ENCODE measurements at places on chromosomes 13 and 19.

DNA sequence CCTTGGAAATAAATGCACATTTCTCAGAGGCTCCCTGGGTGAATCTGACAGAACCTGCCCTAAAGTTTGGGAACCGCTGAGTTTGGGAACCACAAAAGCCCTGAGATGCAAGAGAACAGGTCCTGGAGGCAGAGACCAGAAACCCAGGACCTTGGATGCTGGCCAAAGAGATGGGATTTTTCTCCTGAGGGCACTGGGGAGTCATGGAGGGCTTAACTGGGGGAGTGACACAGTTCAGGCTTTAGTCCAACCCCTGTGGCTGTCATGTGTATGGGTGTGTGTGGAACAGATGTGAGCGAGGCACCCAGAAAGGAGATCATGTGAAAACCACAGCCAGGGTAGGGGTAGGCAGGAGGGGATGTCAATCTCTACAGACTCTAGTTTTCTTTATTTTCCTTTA is 3.9 kb upstream of the NCCRP1 start:
- ATAC-seq: no peak

- no peak for ATAC-seq
Observed at GRCh38 chr19:53594811-53595509, 36.8 kb upstream of the DPRX start.

GRCh38 chr13:66765559-66765958 is 464.6 kb downstream of the PCDH9 start:
- no peak for ATAC-seq

GRCh38 chr13:106633321-106633720 is 65.4 kb upstream of the ARGLU1 start:
- ATAC-seq: no peak

GRCh38 chr13:71867131-71867814 is at the start of gene DACH1:
Gene DACH1, minus strand, starts transcription at chr13:71867204.
- no peak for ATAC-seq

DNA sequence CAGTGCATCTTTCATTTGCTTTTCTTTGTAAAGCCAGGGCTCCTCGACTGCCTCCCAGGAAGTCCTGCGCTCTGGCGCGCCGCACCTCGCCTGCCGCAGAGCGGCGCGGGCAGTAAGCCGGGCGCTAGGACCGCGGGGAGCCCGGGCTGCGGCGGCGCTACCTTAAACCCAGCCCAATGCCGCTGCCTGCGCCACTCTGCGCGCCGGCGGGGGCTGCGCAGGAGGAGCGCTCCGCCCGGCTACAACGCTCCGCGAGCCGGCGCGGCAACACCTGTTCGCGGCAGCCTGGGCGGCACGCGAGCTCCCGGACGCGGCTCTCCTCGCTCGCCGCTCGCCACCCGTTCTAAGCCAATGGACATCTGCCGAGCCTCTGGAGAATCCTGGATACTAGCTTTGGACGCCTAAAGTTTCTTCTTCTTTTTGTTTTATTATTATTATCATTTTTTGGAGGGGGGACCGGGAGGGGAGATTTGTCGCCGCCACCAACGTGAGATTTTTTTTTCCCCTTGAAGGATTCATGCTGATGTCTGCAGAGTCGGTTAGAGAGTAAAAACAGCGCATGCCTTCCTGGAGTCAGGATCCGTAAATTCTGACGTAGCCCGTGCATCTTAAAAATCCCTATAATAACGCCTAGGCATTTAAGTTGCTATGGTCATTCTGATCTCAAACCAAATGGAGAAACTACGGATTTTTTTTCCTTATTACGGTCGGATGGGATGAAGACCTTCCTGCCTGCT is at the start of gene FGF9:
TSS of gene FGF9 (plus strand) at position 191 of the 737 bp plus-strand sequence. CDS start 840 bp downstream, outside the sequence.
- ATAC-seq: peak; percentile 88

- ATAC-seq: no peak
Observed at GRCh38 chr13:46516599-46517338, 36.2 kb upstream of the LRCH1 start.

- no peak for ATAC-seq
Observed at GRCh38 chr13:76214001-76214400, 577.9 kb downstream of the LMO7 start.

GRCh38 chr13:90008707-90009149 is 1338.8 kb upstream of the MIR17HG start:
- no peak for ATAC-seq

DNA sequence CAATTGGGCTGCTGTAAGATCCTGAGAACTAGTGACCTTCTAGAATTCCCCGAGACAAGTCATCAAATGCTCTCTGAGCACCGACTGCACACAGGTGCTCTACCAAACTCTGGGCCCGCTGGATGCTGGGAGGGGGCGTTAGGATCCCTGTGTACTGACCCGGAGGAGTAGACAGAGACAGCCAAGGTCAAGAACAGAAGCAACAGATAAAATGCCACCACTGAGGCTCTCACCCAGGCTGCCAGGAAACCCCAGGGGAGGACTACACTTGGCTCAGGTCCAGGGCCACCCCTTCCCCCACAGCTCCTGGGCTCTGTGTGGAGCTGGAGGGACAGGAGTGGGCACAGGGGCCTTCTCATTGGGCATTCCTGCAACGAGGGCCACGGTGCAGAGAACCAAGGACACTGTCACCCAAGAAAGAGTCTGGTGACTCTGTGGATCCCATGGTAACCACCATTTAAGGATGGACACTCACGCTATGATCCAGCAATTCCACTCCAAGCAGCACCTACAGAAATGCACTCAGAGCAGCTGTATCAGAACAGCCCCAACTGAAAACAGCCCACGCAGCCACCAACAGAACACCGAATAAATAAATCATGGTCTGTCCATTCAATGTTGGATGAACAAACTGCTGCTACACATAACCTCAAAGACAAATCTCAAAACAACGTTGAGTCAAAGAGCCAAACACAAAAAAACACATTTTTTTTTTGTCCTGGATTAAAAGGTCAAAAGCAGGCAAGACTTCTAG is 16.8 kb upstream of the SLC35E1 start:
- peak; percentile 22 for ATAC-seq

DNA sequence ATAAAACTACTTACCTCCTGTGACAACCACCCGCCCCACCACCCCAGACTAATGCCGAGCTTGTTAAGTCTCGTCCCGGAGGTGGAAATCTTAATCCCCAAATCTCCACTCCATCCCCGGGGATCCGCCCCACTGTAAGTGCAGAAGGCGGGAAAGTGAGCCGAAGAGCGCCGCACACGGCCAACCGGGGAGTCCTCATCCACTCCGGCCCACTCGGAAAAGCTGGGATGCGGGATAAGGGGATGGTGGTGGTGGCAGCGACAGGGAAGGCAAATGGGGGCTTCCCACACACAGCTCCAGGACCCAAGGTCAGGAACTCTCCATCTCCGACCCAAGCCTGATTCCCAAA is 621 bp downstream of the FBL start:
- no peak for ATAC-seq

DNA sequence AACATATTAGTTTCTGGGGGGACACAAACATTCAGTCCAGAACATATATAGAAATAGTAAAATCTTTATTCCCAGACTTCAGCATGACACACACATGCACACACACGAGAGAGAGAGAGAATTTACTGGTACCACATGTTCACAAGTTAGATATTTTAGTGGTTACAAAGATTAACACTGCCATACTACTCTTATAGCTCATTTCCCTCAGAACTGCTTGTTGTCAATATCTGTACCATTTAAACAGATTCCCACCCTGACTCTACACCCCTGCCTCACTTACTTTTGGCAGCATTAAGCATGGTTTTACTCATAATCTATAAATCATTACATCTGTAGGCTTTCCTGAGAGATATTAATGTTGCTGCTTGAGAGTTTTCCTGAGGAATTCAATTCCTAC is 524.7 kb upstream of the HTR2A start:
- no peak for ATAC-seq

DNA sequence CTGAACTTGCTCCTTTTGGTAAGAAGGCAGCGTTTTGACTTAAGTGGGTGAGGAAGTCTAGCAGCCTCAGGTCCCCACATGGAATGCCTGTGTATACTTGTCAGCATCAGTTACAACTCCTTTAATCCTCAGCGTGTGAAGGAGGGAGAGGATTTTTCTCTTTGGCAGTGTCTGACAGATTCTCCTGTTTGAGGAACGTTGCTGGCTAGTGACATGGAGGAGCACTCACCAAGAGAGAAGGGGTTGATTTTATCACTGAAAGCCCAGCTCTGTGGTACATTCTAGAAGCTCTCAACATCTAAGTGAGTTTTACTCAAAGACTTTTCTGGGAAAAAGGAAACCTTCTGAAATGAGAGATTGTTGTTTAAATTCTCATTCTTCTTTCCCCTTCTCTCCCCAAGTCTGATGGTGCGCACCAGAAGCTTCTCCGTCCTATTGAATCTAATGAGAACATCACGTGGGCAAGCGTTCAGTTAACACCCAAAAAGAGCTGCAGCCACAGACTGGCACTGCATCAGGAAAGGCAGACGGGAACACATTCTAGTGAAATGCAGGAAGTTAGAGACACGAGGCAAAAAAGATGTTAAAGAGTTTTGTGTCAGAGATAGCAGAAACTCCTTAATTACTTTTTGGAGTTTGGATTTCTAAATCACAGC is 58.2 kb downstream of the GJA3 start:
- no peak for ATAC-seq

DNA sequence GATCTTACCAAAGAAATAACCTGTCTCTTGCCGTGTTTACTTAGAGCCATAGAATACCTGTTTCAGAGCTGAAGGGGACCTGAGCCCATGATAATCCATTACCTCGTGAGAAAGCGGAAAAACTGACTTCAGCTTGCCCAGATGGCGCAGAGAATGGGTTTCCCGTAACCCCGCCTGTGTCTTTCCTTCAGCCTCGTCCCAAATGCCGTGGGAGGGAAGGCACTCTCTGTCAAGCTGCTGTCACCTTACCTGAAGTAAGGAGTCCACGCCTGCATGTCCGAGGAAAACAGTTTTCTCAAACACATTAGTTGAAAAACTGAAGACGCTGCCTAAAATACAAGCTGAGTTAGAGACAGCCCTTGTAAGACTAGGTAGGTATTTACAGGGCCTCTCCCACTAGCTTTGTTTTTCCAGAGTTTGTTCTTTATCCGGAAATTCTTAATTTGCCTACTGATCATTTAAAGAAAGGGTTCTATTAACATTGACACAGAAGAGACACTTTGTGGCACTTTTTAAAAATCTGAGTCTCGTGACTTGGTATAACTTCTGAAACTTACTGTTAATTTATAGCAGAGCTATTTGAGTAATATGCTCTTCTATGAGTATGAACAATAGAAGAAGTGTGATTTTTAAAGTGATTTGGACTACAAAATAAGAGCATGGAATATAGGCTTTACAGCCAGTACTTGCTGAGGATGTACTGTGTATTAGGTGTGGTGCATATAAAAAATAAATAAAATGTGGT is 1.3 kb upstream of the INTS6 start:
- ATAC-seq: peak; percentile 4
